T follicular helper cell (primary cell): ENCODE measurements at places on chromosomes 1 and 21.

DNA sequence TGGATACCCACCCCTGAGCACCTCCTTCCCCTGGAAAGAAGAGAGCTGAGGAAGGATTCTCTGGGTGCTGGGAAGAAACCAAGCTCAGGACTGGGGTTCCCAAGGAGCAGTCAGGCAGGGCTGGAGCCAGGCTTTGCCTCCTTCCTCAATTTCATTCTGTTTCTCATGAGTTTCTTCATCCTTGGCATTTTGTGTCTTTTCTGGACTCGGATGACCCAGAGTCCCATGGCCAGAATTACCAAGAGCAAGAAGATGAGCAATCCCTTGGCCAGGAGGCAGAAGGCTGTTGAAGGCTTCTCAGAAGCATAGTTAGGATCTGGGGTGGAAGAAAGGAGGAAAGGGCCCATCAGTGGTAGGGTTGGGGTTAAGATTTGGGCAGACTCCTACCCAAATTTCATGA, 2.5 kb downstream of the SLAMF9 start:
- DNase-seq: no peak

- DNase-seq: no peak
These were observed 8.0 kb upstream of the PKP1 start for GRCh38 chr1:201275253-201275666.

GRCh38 chr1:25562101-25562927, 18.9 kb downstream of the LDLRAP1 start:
- DNase-seq: peak; percentile 75

DNA sequence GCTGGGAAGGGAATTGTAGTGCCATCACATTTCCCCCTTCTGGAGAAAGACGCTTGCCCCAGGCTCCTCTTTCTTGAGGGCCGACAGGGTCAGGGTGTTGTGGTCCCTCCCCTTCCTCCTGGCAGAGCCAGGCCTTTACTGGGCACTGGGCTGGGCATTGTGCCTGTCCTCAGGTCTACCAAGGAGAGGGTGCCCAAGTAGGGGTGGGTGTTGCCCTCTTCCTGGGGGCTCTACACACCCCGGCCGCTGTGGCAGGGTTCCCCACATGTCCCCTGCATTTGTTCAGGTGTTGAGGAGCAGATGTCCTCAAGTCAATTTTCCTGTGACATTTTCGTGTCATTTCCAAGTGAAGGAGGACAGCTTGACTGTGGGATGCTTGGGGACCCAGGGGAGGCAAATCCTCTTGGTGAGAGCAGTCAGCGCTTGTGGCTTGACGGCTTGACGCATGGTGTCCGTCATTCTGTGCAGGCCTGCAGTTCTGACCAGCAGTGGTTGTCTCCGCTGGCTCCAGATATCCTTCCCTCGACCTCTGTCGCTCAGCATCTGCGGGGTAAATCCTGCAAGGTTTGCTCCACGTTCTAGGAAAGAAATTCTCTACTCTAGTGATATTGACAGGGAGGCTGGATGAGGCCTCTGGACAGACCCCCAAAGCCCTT, 181.9 kb upstream of the VAMP3 start:
- no peak for DNase-seq

DNA sequence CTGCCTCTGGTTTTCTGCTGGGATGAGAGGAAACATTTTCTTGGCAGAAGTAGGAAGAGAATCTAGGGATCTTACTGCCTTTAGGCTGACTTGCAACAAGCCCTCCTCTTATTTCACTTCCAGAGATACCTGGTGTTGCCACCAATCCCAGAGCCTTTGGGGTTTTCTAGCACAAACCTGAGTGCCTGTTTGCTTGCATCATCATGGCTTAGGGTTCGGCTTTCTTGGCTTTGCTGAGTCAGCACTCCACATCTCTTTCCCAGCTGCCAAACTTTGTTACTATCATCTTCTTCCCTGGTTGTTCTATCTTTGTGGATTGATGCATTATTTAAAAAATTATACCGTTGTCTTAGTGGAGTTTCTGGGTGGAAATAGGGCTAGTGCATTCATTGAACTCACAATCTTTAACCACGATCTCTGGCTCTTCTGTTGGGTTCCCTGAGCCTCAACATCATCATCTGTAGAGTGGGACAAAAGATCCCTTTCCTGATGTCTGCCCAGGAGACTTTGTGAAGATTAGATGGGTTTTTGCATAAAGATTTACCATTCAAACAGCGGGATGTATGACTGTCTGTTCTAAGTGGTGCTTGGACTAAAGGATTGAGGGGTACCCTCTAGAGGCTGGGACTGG, 76.6 kb upstream of the SELENON start:
- DNase-seq: no peak

- no peak for DNase-seq
These were observed 776 bp downstream of the KDM1A start for GRCh38 chr1:23019863-23020625.
